Breast epithelium (tissue), 4 donors: ENCODE measurements at places on chromosomes 7 and 10. TPM values are rescaled to one million over a fixed set of nuclear protein-coding genes. Genes with fewer than 3 reads are reported as not detected.
A peak's percentile ranks its signal among the peaks of the same experiment; 100 is the strongest.

- DNase-seq: no peak
Observed at GRCh38 chr7:129435414-129435829, 1.2 kb downstream of the STRIP2 start.

DNA sequence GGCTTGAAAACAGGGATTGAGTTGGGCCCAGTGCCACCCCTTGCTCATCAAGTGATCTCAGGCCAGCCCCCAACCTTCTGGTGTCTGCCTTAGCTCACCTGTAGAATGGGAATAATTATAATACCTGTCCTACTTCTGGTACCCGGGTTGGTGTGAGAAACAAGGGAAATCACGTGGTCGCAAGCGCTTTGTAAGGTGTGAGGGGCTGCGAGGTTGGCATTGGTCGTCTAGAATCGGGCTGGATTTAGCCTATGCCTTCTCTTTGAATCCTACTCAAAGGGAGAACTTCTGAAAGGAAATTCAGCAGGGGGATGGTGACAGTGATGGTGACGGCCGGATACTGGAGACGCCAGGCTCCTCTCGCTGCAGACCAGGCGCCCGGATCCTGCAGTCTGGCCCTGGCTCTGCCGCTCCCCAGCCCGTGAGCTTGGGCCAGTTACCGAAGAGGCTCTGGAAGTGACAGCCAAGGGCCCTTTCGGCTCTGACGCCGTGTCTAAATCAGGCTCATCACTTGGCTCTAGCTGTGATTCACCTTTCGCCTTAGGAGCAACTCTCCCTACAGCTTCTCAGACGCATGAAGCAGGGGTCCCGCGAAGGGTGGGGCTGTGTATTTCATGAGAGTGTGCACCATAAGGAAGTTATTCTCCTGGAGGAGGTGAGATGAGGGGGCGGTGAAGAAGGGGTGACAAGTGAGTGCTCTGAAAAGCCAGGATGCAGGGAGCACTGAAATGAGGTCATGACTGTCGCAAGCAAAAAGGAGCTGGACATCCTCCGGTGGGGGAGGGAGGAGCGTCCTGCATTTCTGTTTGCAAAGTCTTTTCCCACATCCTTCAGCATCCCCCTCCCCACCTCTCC is 4.0 kb upstream of the CREB5 start:
- no peak for DNase-seq

Gene HSPA12A
- 14.2 TPM for total RNA-seq

Gene GIMAP1
- total RNA-seq: 6.6 TPM

Gene JAKMIP3
- total RNA-seq: 0.98 TPM

Gene WASHC2A
- 52.5 TPM for total RNA-seq

- no peak for DNase-seq
Observed at GRCh38 chr7:29449569-29450260, 113.9 kb upstream of the PRR15 start.

DNA sequence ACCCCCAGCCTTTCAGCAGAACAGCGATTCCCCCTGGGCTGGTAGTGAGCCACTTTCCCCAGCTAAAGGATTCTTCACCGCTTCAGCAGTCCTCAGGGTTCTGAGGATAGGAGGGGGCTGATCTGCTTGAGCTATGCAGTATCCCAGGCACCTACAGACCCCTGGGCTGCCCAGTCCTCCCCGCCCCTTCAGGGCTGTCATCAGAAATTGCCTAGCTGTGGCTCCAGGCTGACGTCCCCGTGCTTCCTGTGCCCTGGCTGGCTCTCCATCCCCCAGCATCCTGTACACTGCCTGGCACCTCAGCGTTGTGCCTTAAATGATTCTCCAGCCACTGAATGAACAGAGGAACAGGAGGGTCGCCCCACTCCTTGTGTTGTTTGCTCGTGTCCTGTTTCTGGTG is 38.4 kb upstream of the CDH23 start:
- DNase-seq: no peak

Gene UNCX
- not detected for total RNA-seq

GRCh38 chr7:84490661-84491060 is 296.1 kb upstream of the SEMA3A start:
- no peak for DNase-seq

- DNase-seq: no peak
Observed at GRCh38 chr10:113381416-113381815, 171.4 kb upstream of the HABP2 start.

GRCh38 chr7:99374111-99375064 is at the start of gene ARPC1B:
ARPC1B (plus strand) TSS chr7:99374730; CDS start chr7:99385715, 10,985 bp downstream.
- peak; percentile 58 for DNase-seq

- no peak for DNase-seq
Observed at GRCh38 chr10:10053051-10053450, 964.6 kb upstream of the CELF2 start.

Gene C10orf105
- not detected for total RNA-seq

DNA sequence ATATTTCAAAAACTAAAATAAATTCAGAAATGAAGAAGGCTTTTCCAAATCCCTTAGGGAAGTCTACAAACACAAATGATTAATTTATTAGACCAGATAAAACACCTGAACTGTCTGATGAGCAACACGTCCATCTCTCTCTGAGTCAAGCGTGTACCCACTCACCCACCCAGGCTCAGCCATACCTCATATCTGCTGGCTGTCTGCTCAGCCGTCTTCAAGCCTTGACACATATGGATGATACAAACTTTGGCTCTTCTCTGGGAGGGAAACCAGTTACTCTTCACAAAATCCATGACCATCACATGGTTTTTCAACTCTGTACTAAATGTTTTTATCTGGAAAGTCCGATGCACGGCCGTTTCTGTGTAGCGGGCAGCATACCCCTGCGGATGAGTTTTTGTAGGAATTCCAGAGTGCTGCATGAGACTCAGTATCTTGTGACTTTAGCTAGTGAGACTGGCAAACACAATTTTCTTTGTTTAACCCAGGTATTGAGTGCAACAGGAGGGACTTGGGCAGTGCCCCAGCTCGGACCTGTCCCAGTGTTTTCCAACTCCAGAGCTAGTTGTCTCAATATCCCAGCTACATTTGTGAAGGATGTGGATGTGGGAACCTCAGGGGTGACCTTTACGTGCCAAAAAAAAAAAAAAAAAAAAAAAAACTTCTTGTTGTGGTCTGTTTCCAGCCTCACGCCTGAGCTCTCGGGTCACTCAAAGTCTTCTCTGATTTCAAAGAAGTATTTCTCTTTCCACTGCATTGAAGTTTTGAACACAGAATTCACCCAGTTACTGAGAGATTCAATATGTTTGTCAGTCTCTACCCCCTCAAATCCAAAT is at the start of gene C10orf90:
C10orf90 (minus strand) TSS at position 638 of the 839 bp plus-strand sequence; CDS start at position 425, 213 bp downstream.
- DNase-seq: no peak

DNA sequence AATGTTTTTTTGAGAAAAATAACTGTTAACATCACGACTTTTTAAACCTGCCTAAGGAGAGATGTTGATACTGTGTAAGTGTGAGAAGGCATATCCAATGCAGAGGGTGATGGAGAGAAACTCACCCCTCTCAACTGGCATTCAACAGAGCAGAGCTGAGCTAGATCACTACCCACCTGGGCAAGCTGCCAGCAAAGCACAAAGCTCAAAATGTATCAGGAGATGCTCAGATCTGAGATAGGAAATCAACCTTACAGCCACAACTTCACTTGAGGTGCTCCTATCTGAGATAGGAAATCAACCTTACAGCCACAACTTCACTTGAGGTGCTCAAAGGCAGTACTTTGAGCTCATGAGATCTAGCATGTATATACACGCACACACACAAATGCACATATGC is 151.5 kb upstream of the PDE1C start:
- no peak for DNase-seq
